ENCODE measurements at places on chromosomes 16 and 17.
A peak's percentile ranks its signal among the peaks of the same experiment; 100 is the strongest.

- ATAC-seq = peak; percentile 50
Observed at GRCh38 chr16:68776821-68777485, 39.9 kb downstream of the CDH1 start.

DNA sequence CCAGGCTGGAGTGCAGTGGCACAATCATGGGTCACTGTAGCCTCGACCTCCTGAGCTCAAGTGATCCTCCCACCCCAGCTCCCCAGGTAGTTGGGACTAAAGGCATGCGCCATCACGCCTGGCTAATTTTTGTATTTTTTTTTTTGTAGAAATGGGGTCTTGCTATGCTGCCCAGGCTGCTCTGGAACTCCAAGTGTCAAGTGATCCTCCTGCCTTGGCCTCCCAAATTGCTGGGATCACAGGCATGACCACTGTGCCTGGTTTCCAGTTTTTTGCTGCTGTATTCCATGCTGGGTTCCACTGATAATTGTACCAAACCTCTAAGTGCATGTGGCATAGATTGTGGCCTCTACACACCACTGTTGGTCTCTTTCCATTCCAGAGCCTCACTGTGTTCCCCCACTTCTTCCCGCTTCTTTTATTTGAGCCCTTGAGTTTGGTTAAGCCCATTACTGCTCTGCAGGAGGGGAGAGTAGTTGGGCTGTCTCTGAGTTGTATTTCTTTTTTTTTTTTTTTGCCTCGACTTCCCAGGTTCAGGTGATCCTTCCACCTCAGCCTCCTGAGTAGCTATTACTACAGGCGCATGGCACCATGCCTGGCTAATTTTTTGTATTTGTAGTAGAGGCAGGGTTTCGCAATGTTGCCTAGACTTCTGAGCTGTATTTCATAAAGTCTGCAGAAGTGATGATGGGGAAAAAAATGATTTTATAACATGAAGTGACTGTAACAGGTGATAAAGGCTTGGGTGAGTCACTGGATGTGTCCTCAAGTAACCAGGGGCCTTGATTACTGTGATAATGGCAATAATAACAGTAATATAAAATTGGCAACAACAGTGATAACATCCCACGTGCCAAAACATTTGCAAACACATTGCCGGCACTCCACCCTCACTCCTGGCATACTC is 30.0 kb downstream of the EEF2K start:
- no peak for ATAC-seq

DNA sequence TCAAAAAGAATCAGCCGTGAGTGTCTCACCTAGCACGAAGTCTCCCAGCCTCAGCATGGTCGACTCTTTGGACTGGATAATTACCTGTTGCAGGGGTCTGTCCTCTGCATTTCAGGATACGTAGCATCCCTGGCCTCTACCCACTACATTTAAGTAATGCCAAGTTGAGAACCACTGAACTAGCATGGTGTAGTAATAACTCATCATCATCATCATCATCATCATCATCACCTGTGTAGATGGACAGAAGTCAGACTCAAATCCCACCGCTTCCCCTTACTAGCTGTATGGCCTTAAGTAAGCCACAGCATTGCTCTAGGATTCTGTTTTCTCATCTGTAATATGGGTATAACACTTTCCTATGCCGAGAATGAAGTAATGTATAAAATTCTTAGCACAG is 373.1 kb upstream of the XYLT1 start:
- no peak for ATAC-seq

DNA sequence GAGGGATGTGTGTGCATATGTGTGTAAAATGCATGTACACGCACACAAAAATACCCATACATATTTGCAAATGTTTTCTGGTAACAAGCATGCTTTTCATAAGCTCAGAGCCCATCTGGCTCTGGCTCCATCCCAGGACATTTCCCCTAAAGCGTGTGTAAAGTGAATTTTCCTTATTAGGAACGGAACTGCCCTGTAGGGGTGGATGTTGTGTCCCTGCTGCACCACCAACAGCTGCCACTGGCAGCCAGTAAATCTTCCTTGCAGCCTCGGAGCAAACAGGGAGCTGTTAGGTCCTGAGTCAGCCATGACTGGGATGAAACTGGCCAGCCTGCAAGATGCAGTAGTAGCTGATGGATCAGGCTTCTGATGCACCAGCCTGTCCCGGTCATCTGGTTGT is 393.5 kb downstream of the UTP18 start:
- ATAC-seq = no peak

DNA sequence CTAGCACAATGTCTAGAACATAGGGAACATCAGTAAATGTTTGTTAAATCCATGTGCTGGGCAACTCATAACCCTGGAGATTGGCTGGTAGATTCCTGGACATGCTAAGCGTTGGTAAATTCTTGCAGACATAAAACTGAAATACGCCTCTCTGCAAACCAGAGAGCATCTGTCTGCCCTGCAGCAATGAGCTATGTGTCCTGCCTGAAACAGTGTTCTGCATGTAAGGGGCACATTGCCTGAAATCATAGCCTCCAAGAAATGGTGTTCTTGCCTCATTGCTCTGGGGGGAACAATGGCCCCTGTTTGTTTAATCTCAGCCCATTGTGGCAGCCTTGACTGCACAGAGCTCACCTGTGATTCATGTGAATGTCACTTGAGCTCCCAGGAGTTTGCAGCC is 113.5 kb upstream of the CCL2 start:
- no peak for ATAC-seq

DNA sequence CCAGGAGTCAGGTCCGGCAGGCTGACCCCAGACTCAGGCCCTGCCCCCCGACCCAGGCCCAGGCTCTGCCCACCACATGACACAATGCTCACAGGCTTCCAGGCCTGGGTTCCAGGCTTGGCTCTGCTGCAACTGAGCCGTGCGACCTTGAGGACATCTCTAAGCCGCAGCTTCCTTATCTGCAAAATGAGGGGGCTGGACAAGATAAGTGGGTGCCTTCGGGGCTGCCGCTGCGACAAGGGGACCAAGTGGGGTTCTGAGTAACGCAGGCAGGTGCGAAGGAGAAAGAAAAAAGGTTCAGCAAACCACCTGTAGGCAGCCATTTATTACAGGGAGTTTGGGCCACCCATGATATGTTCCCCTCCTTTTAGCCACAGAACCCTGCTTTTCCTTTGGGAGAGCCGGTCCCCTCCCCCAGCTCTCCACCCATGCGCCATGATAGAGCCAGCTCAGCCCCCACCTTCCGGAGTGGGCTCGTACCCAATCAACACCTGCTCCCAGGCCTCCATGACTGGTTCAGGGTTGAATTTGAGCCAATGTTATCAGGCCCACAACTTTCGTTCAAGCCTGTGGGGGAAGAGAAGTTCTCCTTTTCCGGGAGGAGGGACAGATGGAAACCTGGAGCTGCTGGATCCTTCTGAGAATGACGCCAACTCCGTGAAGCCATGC is 38.2 kb downstream of the RTN4RL1 start:
- no peak for ATAC-seq

- no peak for ATAC-seq
Observed at GRCh38 chr16:54216268-54216667, 70.3 kb downstream of the IRX3 start.

- ATAC-seq = no peak
Observed at GRCh38 chr17:58507123-58507634, 7.3 kb downstream of the MTMR4 start.

DNA sequence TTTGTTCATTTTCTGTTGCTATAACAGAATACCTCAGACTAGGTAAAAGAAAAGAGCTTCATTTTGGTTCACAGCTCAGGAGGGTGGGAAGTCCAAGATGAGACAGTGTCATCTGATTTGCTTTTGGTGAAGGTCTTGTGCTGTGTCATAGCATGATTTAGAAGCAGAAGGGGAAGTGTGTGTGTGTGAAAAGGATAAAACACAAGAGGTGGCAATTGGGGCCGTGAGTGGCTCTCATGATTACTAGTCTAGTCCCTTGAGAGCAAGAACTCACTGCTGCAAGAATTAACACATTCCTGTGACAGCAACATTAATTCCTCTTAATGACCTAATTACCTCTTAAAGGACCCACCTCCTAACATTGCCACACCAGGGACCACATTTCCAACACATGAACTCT is 8.3 kb downstream of the SLC35G3 start:
- ATAC-seq = peak; percentile 85

DNA sequence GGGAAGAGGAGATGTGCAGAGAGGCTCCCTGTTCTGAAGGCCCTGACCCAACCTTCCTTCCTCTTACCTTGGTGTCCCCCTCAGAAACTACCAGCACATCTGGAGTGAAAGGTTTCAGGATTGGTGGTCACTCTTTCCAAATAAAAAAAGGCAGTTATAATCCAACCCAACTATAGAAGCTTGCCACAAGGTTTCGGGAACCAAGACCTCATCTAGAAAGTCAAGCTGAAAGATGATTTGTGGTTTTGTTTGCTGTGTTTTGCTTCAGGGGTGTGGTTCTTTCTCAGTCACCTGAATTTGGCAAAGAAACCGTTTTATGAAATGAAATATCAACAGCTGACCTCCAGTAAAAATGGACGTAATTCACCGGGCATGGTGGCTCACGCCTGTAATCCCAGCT is 19.3 kb downstream of the SHMT1 start:
- no peak for ATAC-seq

GRCh38 chr17:75591722-75592302 is 4.2 kb downstream of the MYO15B start:
- no peak for ATAC-seq

- ATAC-seq = no peak
Observed at GRCh38 chr16:69188716-69189115, 1.8 kb downstream of the SNTB2 start.

DNA sequence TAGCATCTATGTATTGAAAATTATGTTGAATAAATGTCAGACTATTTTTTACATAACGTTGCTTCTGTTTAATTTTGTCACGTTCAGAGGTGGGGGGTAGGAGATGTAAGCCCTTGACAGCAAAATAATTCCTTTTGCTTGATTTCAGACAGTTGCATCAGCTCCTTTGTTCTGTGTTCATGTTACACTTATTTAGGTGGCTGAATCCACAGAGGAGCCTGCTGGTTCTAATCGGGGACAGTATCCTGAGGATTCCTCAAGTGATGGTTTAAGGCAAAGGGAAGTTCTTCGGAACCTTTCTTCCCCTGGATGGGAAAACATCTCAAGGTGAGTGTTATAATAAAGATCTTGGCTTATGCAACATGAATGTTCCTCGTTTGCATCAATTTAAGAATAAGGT is 4.5 kb downstream of the HERPUD1 start:
- ATAC-seq = no peak

GRCh38 chr16:78105517-78105916 is 6.1 kb downstream of the WWOX start:
- ATAC-seq = no peak

DNA sequence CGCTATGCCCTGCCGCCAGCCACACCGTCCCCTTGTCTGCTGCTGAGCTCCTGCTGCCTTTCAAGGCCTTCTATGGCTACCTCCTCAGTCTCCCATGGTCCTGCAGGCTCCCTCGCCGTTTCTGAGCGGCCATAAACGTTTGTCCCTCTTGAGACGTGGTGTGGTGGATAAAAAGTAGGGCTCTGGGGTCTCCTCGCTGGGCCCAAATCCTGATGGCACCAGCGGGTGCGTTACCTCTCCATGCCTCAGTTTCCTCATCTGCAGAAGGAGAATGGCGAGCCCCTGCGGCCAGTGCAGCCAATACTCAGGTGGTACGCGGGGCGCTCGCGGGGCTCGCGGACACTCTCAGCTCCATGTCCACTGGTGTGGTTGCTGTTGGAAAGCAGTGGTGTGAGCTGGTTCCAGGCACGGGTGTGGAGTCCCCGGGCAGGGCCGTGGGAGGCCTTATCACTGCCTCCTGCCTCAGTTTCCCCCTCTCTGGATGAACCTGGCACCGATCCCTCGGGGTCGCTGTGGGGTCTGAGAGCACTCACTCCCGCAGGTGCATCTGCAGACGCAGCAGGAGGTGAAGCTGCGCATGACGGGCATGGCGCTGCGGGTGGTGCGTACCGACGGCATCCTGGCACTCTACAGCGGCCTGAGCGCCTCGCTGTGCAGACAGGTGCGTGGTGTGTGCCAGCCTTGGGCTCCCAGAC is 2.5 kb downstream of the SLC25A10 start:
- ATAC-seq = no peak

GRCh38 chr17:82024859-82025258 is 1.8 kb downstream of the LRRC45 start:
- no peak for ATAC-seq

GRCh38 chr17:799261-799660 is 17.1 kb downstream of the MRM3 start:
- no peak for ATAC-seq

- no peak for ATAC-seq
Observed at GRCh38 chr17:61208301-61209105, 191.1 kb upstream of the TBX2 start.

GRCh38 chr16:19914877-19915276 is 30.2 kb upstream of the GPRC5B start:
- no peak for ATAC-seq

- peak; percentile 16 for ATAC-seq
Observed at GRCh38 chr16:751152-752006, 9.2 kb upstream of the MSLN start.

DNA sequence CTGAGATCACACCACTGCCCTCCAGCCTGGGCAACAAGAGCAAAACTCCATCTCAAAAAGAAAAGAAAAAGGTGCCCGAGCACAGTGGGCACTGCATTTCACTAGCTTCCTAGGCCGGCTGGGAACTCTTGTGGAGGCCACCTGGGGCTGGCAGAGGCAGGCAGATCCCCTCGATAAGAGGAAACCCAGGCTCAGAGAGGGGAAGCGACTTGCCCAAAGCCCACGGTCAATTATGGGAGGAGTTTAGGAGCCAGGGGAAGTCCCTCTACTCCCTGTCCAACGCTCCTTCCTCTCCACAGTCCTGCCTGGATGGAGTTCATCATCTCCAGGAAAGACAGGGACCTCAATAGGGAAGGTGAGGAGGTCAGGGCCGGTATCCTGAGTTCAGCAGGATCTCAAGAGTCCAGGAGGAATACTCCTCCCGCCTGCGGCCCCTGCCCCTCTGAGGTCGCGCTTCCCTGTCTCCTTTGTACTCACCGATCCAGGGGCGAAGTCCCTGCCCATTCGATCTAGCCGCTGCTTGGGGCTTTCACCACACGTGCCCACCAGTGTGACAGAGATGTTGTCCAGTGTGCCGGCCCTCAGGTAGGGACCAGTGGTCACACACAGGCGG is 841 bp downstream of the ALOXE3 start:
- no peak for ATAC-seq

DNA sequence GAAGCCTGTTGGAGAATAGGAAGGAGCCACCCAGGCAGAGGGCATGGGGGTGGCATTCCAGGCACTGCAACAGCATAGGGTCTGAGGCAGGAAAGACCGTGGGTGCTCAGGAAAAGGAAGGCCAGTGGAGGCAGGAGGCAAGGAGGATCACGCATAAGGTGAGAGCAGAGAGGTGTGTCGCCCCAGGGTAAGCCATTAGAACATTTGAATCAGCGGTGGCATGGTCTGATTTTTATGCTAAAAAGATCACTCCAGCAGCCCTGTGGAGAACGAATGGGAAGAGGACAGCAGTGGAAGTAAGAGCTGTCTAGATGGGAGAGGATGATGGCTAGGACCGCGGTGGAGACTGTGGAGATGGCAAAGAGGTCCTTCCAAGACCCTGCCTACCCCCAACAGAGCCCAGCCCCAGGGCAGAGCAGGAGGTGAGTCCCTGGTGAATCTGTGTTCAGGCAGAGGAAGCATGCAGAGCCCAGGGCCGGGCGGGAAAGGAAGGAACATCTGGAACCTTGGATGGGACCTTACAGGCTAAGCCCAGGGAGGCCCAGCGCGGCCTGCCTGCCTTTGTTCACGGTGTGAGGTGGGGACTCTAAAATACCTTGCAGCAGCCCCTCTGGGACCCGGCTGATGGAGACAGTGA is 7.8 kb downstream of the LPO start:
- ATAC-seq = no peak

GRCh38 chr16:64459821-64460220 is 662.0 kb downstream of the CDH11 start:
- no peak for ATAC-seq

GRCh38 chr17:47990962-47991731 is 20.2 kb downstream of the CDK5RAP3 start:
- no peak for ATAC-seq
